ENCODE measurements at places on chromosomes 6 and 20. TPM values are rescaled to one million over a fixed set of nuclear protein-coding genes. Genes with fewer than 3 reads are reported as not detected.
A peak's percentile ranks its signal among the peaks of the same experiment; 100 is the strongest.

DNA sequence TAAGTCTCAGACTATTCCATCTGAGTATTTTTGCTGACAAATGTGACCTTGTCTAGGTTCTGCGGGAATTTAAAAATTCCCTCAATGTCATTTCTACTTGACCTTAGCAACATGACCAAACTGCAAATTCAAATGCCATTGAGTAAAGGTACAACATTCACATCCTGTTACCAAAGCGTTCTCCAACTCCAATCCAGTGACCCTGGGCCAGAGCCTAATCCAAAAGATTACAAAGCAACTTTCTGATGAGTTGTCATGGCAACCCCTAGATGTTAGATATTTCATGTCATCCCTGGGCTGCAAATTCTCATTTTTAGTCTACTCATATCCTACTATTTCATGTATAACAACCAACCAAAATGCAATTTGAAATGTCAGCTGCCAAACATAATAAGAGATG is 65.3 kb downstream of the BACH2 start:
- no peak for DNase-seq

DNA sequence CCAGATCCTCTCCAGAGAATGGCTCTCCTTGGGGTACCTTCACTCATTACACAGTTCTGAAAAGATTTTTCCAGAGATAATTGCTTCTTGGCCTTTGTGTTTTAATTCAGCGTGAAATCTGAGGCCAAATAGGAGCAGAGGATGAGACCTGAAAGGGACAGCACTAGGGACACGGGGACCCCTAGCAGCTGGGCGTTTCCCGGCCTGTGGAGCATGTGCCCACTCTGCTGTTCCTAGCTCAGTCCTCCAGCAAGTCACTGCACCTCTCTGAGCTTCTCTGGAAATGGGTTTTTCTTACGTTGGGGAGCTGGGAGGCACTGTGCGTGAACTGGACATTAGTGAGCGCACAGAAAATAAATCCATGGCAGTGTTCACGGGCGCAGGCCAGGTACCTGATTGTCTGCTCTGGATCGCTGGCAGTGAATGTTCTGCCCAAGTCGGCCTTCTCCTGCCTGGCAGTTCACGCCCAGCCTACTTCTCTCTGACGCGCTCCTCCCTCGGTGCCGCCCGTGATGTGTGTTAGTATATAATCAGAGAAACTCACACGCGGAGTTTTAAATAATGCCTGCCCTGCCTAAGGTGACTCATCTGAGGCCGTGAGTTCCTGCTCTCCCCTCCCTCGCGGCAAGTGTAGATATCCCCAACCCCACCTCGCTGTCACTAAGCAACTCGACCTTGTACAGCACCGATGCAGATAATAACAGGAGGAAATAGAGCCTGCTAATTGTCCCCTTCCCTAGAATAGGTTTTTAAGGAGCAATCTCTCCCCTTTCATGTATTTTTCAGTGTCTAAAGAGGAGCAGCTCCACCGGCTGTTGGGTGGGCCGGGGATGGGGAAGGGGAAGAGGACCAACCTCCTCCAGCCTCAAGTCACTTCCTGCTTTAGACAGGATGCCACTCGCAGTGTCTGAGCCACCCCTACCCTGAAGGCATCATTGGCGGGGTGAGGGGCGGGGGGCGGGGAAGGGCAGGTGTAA is 2.7 kb upstream of the TUBB2A start:
- DNase-seq, result peak; percentile 33

DNA sequence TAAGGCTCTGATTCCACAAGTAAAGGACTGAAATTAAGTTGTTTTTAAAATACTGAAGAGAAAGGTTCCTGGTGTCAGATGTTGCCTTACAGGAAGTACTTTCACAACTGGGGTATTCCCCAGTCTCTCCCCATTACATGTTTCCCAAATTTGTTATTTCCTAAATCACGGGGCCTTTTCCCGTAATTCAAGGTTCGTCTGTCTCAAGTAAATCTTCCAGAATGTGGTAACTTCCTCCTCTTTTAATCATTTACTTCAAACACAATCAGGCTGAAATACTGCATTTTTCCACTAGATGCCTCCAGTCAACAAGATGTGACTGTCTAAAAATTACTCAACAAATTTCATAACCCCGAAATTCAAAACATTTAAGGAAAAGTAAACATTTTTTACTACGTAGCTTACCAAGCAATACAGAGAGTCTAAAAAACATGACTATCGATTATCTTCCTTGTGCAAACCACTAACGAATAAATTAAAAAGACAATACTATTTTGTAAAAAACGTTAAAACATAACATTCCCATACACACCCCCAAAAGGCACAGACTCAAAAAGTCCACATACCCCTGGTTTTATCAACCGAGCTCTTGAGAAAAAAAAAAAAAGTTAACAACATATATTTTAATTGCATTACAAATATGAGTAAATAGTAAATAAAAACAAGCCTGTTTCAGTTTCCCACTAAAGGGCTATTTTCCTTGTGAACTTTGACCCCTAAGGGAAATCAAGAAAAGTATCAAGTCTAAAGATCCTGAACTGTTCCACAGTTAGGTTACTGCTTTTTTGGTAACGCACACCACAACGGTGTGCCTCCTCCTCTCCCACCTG is 1.7 kb downstream of the SOD2 start:
- no peak for DNase-seq

DNA sequence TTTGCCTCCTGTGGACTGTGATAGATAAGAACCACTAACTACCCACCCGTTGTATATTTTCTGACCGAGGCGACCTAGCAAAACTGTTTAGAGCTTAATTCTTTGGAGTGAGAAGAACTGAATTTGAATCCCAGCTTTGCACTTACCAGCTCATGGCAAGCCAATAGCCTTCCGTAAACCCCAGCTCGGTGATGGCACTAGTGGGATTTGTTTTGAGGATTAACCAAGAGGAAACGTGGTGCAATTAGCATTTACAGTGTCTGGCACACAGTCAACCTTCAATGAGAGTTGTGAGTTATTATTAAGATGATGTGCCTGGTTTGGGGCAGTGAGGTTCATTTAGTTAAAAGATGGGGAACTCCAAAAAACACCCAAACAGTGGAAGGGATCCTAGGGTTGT is 12.3 kb upstream of the DSP start:
- no peak for DNase-seq

DNA sequence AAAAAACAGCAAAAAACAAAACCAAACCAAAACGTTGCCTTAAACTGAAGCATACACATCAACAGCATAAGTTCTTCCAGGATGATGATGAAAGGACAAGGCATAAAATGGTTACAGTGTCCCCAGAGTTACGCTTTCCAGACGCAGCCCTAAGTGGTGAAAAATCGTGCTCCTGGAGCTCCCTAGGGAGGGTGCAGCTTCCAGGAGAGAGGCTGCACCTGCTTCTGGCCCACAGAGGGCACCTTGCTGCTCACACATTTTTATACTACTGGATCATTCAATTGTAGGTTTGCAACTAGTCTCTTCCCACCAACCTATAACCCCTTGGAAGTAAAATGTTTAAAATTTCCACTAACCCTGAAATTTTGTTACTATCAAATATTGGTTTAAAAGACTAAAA is 115.0 kb downstream of the PRKN start:
- DNase-seq, result no peak

DNA sequence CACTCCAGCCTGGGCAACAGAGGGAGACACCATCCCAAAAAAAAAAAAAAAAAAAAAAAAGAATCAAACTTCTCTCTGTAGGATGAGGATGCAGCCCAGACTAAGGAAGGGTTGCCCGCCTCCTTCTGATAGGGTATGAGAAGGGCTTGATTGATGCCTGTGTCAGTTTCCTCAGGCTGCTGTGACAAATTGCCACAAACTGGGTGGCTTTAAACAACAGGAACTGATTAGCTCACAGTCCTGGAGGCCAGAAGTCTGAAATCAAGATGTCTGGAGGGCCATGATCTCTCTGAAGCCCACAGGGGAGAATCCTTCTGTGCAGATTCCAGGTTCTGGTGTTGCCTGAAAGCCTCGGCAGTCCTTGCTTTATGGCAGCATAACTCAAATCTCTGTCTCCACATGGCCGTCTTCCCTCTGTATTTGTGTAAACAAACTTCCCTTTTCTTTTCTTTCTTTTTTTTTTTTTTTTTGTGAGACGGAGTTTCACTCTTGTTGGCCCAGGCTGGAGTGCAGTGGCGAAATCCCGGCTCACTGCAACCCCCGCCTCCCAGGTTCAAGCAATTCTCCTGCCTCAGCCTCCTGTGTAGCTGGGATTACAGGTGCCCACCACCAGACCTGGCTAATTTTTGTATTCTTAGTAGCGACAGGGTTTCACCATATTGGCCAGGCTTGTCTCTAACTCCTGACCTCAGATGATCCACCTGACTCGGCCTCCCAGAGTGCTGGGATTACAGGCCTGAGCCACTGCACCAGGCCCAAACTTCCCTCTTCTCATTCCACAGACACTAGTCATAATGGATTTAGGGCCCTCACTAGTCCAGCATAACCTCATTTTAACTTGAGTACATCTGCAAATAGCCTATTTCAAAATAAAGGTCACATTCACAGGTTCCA is 11.2 kb upstream of the CDK19 start:
- DNase-seq, result no peak

DNA sequence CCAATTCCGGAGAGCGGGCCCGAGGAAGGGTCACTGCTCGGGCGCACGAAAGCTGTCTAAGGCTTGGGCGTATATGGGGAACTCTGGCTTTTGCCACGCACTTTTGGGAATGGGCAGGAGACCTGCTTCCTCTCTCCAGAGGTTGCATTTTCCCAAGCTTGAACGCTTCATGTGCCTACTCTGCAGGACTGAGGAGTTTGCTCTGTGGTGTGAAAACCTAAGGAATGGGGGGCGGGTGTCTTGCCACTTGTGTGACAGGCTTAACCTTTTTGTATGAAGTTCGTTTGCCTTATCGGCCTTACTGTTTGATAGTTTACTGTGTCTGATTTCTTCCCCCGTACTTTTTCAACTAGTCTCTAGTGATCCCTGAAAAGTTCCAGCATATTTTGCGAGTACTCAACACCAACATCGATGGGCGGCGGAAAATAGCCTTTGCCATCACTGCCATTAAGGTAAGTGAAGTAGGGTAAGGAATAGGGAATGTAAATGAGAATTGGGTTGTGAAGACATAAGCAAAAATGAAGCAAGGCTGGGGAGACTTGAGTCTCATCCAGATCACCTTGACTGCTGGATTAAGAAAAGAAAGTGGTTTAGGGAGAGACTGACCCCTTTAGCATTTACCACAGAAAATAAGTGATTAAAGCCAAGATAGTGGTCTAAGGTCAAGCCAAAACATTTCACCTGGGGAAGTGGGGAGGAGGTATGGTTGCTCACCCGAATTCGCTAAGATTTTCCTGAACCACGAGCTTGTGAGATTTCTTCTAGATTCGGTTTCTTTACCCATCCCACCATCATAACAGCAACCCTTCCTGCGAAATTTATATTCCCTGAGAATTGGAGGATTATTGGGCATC is 627 bp downstream of the RPS18 start:
- no peak for DNase-seq

- DNase-seq, result no peak
Measured at GRCh38 chr6:156125844-156126243, 651.3 kb upstream of the ARID1B start.

GRCh38 chr20:51828762-51829161 is 26.4 kb upstream of the SALL4 start:
- DNase-seq, result no peak

GRCh38 chr6:19838442-19839236 is 1.5 kb downstream of the ID4 start:
- DNase-seq, result peak; percentile 41

DNA sequence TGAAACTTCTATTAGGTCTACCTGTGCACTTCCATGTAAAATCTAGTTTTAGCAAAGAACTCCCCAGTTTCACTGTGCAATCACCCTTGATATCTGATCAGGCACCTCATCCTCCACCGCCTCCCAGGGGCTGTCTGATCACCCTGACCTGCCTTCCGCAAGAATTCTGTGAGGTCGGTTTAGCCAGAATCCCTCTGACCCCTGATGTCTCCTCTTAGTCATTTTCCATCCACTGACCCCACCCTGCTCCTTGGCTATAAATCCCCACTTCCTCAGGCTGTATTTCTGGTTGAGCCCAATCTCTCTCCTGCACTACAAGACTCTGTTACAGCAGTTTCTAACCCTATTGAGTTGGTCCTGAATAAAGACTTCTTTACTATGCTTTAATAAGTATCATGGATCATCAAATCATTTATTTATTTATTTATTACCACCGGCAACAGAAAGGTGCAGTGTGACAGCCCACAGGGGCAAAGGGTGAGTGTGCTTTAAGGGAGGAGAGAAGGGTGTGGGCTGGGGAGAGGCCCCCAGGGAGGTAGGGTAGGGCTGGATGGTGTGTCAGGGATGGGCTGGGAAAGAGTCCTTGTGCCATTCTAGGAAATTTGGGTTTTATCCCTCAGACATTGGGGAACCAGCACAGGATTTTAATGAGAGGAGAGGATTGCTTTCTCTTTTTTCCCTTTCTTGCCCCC is 11.2 kb upstream of the SERPINB6 start:
- no peak for DNase-seq

GRCh38 chr6:161830866-161831616 is 557.2 kb upstream of the AGPAT4 start:
- DNase-seq, result no peak

DNA sequence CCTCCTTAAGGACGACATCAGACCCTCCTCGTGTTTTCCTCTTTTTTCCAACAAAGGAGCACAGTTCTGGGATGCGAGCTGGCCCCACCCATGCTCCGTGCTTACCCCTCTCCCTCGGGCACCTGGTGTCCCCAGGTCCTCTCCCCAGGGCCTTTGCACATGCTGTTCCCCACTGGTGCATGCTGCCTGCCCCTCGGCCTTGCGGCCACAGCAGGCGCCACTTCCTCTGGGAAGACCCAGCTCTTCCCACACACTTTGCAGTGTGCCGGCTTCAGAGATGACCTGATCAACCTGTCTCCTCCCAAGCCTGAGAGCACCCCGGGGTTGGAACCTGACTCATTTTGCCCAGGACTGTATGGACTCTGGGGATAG is 39.8 kb downstream of the GNAS-AS1 start:
- DNase-seq, result no peak

GRCh38 chr20:42276718-42277602 is 658.8 kb upstream of the CHD6 start:
- DNase-seq, result no peak

DNA sequence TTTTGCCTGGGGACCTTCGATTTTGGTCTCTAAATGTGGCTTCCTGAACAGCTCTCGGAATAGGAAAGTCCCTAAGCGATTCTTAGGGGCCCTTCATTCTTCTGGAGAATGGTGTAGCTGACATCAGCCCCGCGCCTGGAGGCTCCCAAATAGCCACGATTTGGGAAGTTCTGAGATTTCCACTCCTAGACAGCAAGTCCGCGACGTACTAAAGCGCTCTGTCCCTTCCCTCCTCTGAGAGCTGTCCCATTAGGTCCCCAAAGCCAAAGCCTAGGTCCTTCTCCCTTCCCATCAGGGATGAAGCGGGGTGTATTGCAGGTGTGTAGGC is 756 bp downstream of the MOXD1 start:
- no peak for DNase-seq

GRCh38 chr6:149037051-149037671 is 280.4 kb upstream of the TAB2 start:
- no peak for DNase-seq

KCNB1 gene
- 4.6 TPM for total RNA-seq

MCHR2 gene
- total RNA-seq, result 0.31 TPM

FOXF2 gene
- total RNA-seq, result 4.7 TPM

SOBP gene
- total RNA-seq, result 17.2 TPM

DYNLT2 gene
- 15.4 TPM for total RNA-seq

SNX9 gene
- 26.0 TPM for total RNA-seq

LIME1 gene
- 47.4 TPM for total RNA-seq

SLC2A10 gene
- total RNA-seq, result 12.2 TPM
